Activated CD8-positive, alpha-beta memory T cell treated with anti-CD3 and anti-CD28 coated beads for 4 hours (primary cell): ENCODE measurements at places on chromosomes 5 and 9.

GRCh38 chr5:137379555-137380286 lies 119.4 kb downstream of the SPOCK1 start:
- DNase-seq = no peak

DNA sequence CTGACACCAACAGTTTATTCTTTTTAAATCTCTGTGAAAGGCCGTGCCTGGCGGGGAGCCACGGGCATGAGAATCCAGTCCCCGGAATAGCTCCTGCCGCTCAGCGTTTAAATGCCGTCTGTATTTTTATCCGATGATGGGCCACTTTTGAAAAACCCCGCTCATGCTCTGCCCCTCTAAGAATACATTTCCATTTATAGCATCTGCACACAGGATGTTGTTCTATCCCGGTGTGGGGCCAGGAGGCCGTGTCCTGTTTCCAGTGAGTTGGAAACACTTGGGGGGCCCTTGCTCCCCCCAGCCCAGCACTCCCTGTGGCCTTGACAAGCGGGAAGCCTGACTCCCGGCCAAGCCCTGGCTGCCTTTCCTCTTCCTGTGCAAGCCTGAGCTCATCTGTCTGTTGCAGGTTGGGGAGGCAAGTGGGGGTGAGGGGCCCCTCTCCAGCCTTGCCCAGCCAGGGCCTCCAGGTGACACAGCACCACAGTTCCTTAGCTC lies 39.0 kb downstream of the ERGIC1 start:
- no peak for DNase-seq

GRCh38 chr9:70883963-70884793 lies 237.2 kb downstream of the TRPM3 start:
- DNase-seq = no peak

DNA sequence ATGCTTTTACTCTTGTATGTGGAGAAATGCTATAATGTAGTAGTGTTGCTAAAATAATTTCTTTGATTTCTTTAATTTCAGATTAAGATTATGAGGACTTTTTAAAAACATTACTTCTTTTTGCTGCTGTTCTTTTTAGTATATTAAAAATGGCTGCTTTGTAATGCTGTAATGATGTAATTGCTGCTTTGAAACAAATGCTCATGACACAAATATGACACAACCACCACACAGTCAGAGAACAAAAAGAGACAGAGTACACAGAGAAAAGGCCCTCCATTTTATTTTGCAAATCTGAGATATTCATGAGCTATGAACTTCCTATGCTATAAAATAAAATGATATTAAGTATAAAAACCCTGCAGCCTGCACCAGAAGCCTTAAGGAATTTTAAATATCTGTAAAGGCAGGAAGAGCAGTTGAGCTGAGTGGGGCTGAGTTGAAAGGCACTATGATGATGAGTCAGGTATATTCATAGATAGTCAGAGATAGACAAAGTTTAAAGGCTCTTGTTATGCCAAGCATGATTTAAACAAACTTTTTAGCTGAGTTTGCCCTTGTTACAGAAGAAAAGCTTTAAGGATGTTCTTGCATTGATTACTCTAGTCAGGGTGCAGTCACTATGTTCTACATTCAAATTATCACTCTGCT lies 5.1 kb upstream of the POU5F2 start:
- DNase-seq = no peak

- no peak for DNase-seq
Measured at GRCh38 chr5:132464156-132464939, 26.2 kb downstream of the IRF1 start.

- no peak for DNase-seq
Measured at GRCh38 chr5:81007637-81008027, 47.5 kb downstream of the RASGRF2 start.

GRCh38 chr9:130731355-130731754 lies 37.8 kb downstream of the EXOSC2 start:
- DNase-seq = no peak
